Upper lobe of right lung (tissue), 1 donor: ENCODE measurements at places on chromosomes 16 and 17. TPM values are rescaled to one million over a fixed set of nuclear protein-coding genes. Genes with fewer than 3 reads are reported as not detected.

Gene BFAR
- total RNA-seq: 79.4 TPM

GRCh38 chr17:58276423-58276822 lies 4.3 kb downstream of the MPO start:
- DNase-seq: no peak

- no peak for DNase-seq
Measured at GRCh38 chr17:17628388-17629008, 37.0 kb upstream of the PEMT start.

DNA sequence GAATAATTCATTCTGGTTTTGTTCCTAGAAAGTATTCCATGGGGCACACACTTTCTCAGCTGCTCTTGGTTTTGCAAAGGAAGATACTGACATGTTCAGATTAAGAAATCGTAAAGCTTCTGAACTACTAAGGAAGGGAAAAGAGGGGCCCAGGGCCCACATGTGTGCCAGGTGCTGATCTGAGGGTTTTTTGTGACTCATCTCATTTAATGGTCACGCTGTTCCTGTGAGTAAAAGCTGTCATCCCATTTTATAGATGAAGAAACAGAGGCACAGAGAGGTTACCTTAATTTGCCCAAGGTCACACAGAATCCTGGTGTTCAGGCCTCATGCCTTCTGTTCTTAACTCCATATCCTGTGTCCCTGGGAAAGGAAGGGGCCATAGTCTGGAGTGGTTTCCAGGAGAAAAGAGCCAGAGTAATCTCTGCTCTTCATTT lies 113.2 kb downstream of the MSI2 start:
- no peak for DNase-seq

- no peak for DNase-seq
Measured at GRCh38 chr17:6670571-6670970, 19.0 kb downstream of the C17orf100 start.

GRCh38 chr17:57363998-57364643 lies 107.8 kb downstream of the MSI2 start:
- DNase-seq: no peak

DNA sequence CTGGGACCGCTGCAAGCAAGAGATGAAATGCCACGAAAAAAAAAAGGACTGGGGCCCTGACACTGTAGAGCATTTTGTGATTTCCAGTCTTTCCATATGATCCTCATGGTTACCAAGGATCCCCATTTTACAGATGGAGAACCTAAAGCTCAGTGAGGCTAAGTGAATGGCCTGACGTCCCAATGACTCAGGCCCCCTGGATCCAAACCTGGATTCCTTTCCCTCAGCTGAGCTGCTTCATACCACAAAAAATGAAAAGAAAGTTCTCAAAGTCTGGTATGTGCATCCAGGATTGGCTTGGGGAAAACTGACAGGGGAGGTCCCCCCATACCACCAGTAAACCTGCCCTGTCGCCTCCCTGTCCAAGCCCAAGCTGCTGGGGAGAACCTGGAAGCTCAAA lies 80.5 kb downstream of the TEX14 start:
- no peak for DNase-seq

DNA sequence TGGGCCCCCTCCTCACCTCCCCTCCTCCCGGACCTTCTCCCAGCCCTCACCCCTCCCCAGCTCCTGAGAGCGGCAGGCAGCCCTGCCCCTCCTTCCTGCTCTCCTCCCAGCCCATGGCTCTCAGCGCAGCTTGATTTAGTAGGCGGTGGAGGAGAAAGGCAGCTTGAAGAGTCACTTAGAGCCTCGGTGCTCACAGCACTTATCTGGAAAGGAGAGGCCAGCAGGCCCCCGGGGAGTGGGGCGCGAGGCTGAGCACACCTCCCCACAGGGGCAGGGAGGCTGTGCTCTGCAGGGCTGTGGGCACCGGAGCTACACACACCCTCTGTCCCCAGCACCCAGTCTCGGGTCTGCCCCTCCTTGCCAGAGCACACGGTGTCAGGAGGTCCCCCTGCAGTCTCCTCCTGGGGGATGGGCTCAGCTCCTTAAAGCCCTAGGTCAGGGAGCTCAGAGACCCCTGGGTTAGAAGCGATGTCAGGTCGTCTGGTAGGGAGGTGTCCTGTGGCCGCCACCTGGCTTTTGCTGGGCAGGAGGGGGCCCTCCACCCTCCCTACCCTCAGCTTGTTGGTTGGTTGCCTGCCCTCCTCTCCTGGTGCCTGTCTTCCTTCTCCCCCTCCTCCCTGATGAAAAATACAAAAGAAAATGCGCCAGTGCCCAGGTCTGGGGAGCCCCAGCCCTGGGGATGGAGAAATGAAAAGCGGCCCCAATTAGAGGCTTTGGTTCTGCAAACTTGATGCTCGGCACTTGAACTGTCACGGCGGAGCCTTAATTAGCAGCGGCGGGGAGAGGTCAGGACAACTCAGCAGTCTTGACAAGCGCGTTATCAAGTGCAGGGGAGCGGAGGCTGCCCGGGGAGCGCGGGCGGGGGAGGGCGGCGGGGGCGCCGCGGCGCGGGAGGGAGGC lies 151.1 kb upstream of the GSE1 start:
- DNase-seq: peak; percentile 82

GRCh38 chr16:58449768-58450167 lies 50.2 kb upstream of the NDRG4 start:
- no peak for DNase-seq

- DNase-seq: no peak
Measured at GRCh38 chr17:40099619-40100418, 570 bp downstream of the NR1D1 start.

DNA sequence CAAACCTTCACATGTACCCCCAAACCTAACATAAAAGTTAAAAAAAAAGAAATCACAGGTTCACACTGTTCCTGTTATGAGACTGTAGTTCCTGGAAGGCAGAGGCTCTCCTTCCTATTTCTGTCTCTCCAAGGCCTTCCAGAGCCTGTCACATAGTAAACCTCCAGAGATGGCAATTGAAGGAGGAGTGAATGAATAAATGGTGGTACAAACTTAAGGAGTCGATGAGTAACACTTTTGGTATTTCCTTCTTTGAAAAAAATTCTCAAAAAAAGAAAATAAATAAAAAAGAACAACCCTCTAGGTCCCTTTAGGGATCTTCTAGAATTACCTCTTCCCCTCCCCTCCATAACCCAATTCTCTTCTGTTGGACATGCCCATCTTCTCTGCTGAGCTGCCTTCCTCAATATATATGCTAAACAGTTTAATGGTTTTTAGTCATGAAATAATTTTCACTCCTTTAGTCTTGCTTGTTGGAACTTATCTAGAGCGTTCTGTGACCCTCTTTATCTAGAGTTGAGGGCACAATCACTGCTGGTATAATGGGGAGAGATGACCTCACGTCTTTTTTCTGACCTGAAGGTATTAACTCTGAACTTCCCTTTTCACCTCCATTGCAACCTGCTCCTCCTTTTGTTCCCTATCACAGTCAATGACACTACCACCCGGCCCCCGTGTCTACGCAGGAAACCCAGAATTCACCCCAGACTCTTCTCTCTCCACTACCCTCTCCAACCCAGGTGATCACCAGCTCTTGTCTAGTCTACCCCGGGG lies 1.7 kb upstream of the TAF15 start:
- no peak for DNase-seq

DNA sequence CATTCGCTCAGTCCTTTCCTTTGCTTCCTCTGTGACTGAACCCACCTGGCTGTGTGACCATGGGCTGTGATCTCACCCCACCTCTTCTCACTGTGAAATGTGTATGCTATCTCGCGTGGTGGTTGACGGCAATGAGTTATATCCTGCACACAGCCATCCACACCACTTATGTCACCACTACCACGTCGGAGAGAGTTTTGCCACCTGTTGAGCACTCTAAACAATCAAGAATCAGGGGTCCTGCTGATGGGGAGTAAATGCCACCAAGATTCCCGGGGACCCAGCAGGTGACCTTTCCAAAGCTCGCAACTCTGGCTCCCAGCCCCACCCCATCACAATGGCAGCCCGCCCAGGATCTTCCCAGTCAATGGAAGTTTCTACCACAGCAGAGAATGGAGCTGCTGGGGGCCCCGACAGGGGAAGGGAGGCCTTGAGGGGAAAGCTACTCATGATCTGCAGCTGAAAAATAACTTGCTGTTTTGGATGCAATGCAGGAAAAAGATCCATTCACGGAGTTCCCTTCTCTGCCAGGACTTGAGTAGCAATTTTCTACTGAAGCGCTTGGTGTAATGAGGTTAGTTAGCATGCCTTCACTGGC lies 26.2 kb upstream of the RCVRN start:
- DNase-seq: no peak

DNA sequence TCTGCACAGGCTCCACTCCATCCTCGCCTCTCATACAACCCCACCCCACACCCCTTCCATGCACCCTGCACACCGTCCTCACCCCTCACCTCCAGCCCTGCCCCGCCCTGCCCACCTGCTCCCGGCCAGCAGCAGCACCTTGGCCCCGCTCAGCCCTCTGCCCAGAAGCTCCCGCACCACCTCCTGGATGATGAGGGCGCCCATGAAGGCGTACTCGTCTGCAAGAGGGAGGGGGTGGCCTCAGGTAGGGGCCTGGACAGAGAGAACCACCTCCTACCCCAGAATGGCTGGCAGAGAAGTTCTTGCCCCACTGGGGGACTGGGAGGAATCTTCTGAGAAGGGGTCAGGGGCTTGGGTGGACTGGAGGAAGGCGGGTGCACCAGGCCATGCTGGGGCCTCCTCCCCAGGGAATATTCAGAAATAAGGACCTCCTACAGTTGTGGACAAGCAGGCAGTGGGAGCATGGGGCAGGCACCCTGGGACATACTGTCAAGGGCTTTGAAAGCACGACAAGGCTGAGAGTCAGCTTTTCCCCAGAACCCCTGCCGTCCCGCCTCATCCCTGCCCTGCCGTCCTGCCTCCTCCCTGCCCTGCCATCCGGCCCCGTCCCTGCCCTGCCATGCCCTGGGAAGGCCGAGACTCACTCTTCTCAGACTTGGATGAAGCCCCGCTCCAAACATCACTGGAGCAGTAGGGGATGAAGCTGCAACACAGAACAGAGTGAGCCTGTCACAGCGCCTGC lies 3.1 kb downstream of the NOTUM start:
- no peak for DNase-seq

DNA sequence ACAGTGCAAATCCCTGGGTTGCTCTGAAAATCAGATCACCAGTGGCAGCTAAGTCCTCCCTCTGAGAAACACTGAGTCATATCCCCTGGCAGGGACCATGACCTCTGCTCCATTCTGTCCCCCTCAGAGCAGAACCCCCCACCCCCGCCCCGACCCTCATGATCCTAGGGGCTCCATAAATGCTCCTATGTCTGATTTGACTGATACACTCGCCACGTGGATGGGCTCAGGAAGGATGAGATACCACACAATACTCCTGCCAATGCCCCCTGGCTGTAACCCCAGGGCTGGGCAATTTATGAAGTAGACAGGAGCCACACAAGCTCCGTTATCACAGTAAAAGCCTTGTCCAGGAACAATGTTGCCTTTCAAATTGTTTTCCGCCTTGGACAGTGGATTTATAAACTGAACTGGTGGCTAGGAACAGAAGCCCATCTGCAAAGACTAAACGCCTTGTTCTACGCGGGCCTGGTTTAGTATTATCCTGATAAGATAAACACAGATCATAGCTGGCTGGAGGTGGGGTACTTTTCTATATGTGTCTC lies 394.8 kb downstream of the SLC39A11 start:
- no peak for DNase-seq
